GM18507 (cell line): ENCODE measurements at places on chromosomes 2 and 18.

GRCh38 chr2:233976087-233976486 lies 58.9 kb downstream of the TRPM8 start:
- DNase-seq: no peak

- DNase-seq: no peak
Observed at GRCh38 chr2:140013545-140014203, 1233.5 kb upstream of the NXPH2 start.

GRCh38 chr2:150325656-150326314 lies 161.7 kb downstream of the RND3 start:
- DNase-seq: no peak

GRCh38 chr18:3869848-3870247 lies 419.9 kb downstream of the TGIF1 start:
- DNase-seq: no peak

DNA sequence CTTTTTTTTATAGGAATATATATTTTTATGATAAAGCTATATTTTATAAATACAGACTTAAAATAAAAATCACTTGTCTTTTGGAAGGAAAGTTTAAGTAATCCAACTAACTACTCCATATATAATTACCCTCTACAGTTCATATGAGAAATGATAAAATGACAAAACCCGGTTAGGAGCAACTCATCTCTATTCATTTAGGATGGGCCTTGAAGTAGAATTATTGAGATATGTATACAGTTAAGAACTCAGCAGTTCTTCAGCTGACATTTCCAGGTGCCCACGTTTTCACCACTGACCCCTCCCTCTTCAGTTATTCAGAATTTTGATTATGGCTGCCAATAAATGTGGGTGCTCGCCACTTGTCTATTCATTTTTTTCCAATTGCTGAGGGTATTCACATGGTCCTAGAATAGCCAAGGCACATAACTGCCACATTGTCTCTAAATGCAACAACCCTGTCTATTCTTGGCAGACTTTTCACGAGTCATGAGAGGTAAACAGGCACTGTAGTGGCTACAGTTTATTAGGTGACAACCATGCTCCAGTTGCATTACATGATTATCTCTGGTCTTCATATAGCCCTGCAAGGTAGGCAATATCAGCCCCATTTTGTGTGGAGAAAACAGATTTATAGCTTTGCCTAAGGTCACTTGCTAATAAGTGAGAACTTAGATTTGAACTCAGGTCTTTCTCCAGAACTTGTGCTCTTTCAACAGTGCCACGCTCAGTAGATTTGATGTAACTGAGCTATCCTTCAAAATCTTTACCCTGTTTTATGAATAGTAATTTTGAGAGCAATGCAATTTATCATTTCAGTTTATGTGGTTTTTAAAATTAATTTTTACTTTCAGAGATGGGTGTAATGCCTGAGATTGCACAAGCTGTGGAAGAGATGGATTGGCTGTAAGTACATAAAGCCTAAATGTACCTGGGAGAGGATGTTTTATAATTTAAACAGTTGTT lies 2.9 kb downstream of the DDX1 start:
- no peak for DNase-seq

- DNase-seq: no peak
Observed at GRCh38 chr2:160751021-160751420, 257.4 kb upstream of the RBMS1 start.

DNA sequence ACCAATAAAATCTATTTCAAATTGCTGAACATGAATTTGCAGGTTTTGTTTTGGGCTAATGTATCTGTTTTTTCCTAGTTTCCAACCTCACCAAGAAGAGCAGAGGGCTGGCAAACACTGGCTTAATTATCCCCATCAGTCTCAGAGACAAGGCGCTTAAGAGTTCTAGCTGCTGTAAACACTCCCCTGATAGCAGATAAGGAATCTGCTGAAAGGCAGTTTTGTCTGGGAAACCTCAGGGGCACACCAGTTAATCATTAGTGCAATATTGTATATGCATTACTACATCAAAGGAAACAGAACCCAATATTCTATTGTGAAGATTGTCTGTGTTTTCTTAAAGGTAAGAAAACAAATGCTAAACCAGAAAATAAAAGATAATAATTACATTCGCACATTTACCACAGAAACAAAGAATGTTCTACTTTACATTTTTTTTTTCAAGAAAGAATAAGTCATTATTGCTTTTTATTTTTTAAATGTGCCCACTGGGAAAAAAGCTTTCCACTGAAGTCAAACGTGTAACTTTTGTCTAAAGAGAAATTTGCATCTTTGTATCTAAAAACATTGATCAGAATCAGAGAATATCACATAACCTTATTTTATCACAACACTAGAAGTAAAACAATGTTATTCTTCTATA lies 179.1 kb downstream of the ERBB4 start:
- DNase-seq: no peak

GRCh38 chr2:237355701-237356100 lies 58.3 kb downstream of the COL6A3 start:
- no peak for DNase-seq

DNA sequence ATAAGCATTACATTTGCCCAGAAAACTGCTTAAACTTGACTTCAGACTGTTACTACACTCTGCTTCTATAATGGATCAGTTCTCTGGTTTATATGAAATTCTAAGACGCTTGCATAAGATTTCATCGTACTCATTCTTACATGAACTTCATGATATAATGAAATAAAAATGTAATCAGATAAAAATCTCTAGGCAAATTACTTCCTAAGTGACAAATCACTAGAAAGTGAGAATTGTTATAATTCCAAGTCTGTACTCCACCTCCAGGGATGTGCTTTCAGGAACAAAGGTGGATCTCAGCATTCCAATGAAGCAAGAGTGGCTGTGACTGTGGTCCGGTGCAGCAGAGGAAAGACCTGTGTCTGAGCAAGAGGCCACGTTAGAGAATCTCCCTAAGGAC lies 226.2 kb downstream of the PIEZO2 start:
- DNase-seq: no peak

- DNase-seq: no peak
Observed at GRCh38 chr18:48863432-48864065, 87.2 kb downstream of the SMAD7 start.

- no peak for DNase-seq
Observed at GRCh38 chr2:25618676-25619075, 54.7 kb downstream of the DTNB start.

DNA sequence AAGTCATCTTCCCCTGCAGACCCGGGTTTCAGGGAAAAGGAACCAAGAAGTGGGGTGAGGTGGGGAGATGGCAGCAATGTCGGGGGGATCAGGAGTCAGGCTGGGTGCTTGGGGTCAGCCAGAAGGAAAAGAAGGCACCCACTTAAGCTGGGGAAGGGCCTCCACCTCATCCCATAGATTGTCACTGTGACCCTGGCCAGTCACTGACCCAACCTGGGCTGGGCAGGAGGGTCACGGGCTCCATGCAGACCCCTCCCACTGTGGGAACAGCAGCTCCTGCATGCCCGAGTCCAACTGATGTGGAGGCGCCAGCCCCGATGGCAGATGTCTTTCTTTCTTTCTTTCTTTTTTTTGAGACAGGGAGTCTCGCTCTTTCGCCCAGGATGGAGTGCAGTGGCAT lies 53.6 kb upstream of the HAAO start:
- no peak for DNase-seq

DNA sequence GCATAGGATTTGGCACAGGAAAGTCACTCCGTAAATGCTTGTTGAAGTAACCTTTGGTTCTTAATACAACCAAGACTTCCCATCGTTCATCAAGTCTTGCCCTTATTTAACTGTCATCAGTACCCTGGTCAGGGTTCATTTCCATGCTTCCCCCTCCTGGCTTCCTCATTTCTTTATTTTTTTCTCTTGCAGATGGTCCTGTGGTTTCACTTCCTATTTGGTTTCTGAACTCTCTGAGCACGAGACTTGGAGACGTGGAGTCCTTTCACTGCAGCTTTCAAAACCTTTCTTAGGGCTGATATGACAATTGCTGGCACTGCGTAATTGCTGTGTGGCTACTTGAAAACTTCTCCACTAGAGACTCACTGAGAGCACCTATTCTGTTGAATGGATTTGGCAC lies 59.9 kb upstream of the PID1 start:
- no peak for DNase-seq

- no peak for DNase-seq
Observed at GRCh38 chr2:43131051-43131889, 95.1 kb downstream of the ZFP36L2 start.

GRCh38 chr2:211085056-211085680 lies 528.8 kb downstream of the CPS1 start:
- DNase-seq: no peak

DNA sequence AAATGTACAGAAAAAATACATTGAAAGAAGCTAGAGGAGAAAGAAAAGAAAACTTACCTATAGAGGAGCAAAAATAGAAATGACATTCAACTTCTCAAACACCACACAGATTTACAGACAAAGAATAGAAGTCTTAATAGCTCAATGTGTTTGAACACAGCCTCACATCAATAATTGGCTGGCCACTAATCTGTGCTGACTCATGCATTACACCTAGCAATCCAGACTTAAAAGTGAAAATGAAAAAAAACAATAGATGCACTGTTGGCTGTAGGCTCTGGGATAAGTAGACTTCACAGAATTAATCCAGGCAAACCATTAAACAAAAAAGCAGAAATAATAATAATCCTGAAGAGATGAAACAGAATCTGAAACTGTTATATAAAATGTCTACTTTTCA lies 961.3 kb upstream of the CELF4 start:
- no peak for DNase-seq

GRCh38 chr2:2108756-2109155 lies 222.3 kb downstream of the MYT1L start:
- DNase-seq: no peak
